GM23338 (cell line): ENCODE measurements at places on chromosomes 2 and 18. TPM values are rescaled to one million over a fixed set of nuclear protein-coding genes. Genes with fewer than 3 reads are reported as not detected.

GRCh38 chr2:121873864-121874263 lies 118.4 kb downstream of the TSN start:
- DNase-seq = peak; percentile 11
- no peaks in the 10 kb centered on the region for H3K4me1 ChIP-seq
- H3K36me3 ChIP-seq = no peaks in the 10 kb centered on the region
- no peaks in the 10 kb centered on the region for H3K27me3 ChIP-seq
- H3K4me3 ChIP-seq = no peak overlapping the region
- no peak overlapping the region for H3K27ac ChIP-seq

DNA sequence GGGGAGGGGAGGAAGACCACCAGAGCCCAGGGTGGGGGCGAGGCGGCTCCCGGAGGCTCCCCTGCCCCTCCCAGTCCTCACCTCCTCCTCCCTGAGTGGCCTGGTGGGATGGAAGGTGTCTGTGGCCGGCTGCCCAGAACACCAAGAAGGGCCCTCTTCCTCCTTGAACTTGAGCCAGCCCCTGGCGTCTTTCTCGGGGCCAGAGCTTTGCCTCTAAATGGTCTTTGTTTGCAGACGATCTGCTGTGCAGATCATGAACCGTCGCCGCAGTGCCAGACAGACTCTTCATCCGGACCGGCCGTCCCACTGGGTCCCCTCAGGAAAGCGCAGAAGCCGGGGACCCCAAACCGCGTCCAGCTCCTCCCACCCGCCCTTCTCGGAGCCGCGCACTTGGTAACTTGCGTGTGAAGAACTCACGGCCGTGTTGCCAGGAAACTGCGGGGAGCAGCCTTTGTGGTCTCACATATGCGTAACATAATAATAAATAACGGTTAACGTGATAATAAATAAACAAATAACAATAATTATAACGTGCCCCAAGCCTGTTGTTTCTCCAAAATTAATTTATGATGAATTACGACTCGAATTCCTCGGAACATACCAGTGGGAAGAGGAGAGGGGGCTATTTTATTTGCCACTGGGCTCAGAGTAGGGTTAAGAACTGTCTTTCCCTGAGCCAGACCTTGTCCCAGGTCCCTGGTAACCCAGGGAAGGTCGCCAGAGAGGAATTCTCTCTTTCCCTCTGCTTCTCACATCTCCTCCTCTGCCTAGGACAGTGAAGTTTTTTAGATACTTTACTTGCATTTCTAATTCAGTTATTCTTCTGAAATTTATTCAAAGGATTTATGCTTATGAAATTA lies 41.0 kb downstream of the PTGR3 start:
- no peak overlapping the region for H3K27ac ChIP-seq
- H3K27me3 ChIP-seq = no peaks in the 10 kb centered on the region
- H3K36me3 ChIP-seq = no peaks in the 10 kb centered on the region
- H3K4me3 ChIP-seq = no peak overlapping the region

Gene NAT8
- not detected in 2 replicates for total RNA-seq

- H3K4me1 ChIP-seq = no peaks in the 10 kb centered on the region
- H3K27me3 ChIP-seq = no peaks in the 10 kb centered on the region
- DNase-seq = no peak
Measured at GRCh38 chr2:204023088-204023487, 86.5 kb downstream of the ICOS start.

GRCh38 chr2:239966029-239966852 lies 58.9 kb downstream of the NDUFA10 start:
- H3K4me3 ChIP-seq = no peak overlapping the region
- no peak overlapping the region for H3K27ac ChIP-seq
- H3K36me3 ChIP-seq = peaks cover 12% of the 10 kb centered on the region; the same call in 1 of the 2 replicates
- no peaks in the 10 kb centered on the region for H3K27me3 ChIP-seq
- no peak for DNase-seq
- no peaks in the 10 kb centered on the region for H3K4me1 ChIP-seq

- H3K4me1 ChIP-seq = peaks cover 5% of the 10 kb centered on the region; the same call in 1 of the 2 replicates
- no peak overlapping the region for H3K27ac ChIP-seq
- H3K36me3 ChIP-seq = no peaks in the 10 kb centered on the region
- H3K4me3 ChIP-seq = no peak overlapping the region
- H3K27me3 ChIP-seq = no peaks in the 10 kb centered on the region
Measured at GRCh38 chr2:35463805-35464596, 891.6 kb upstream of the CRIM1 start.

GRCh38 chr2:25701801-25702200 lies 28.4 kb upstream of the DTNB start:
- H3K36me3 ChIP-seq = no peaks in the 10 kb centered on the region
- no peak for DNase-seq
- H3K4me3 ChIP-seq = no peak overlapping the region
- no peak overlapping the region for H3K27ac ChIP-seq

DNA sequence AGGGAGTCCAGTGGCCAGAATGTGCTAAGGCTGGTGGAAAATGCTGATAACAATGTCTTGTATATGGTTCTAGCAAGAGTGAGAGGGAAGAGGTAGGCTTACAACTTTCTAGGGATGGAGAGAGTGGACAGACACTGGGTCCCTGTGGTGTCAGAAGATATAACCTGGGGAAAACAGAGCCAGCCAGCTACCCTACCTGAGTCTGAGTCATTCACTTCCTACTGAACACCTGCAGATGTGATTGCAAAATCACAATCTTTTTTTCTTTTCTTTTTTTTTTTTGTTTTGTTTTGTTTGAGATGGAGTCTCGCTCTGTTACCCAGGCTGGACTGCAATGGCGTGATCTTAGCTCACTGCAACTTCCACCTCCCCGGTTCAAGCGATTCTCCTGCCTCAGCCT lies 7.3 kb downstream of the TET3 start:
- no peak for DNase-seq
- H3K4me1 ChIP-seq = peaks cover 35% of the 10 kb centered on the region
- H3K36me3 ChIP-seq = peaks cover 5% of the 10 kb centered on the region; the same call in 1 of the 2 replicates
- no peak overlapping the region for H3K27ac ChIP-seq
- no peaks in the 10 kb centered on the region for H3K27me3 ChIP-seq

Gene GALNT5
- 0.04 and 0.14 TPM in 2 replicates for total RNA-seq

Gene PAX8
- total RNA-seq = 0.16 and 0.21 TPM in 2 replicates

DNA sequence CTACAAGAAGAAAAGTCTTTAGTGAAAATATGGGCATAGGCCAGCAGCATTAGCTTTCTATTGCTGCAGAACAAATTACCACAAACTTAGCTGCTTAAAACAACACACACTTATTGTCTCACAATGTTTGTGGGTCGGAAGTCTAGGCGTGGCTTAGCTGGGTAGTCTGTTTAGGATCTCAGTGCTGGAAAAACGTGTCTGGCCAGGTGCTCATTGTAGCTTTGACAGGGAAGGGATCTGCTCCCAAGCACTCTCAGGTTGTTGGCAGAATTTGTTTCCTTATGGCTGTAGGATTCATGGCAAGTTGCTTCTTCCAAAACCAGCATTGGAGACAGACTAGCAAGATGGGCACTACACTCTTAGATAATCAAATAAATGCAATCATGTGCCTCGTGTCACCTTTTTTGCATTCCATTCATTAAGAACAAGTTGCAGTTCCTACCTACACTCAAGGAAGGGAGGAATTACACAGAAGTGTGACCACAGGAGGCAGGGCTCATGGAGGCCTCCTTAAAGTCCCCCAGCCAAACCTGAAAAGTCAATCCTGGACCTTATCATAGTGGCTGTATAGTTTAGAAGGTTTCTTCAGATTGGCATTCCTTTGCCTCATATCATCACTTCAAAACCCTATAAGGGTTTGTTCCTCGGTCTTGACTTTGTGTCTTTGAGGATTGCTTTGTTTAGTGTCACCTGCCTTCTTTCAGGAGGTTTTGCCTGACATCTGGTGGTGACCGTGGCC lies 17.3 kb downstream of the MRPL30 start:
- no peaks in the 10 kb centered on the region for H3K27me3 ChIP-seq
- H3K36me3 ChIP-seq = peaks cover 21% of the 10 kb centered on the region
- DNase-seq = no peak

Gene PRKCE
- total RNA-seq = 0.94 and 2.7 TPM in 2 replicates

DNA sequence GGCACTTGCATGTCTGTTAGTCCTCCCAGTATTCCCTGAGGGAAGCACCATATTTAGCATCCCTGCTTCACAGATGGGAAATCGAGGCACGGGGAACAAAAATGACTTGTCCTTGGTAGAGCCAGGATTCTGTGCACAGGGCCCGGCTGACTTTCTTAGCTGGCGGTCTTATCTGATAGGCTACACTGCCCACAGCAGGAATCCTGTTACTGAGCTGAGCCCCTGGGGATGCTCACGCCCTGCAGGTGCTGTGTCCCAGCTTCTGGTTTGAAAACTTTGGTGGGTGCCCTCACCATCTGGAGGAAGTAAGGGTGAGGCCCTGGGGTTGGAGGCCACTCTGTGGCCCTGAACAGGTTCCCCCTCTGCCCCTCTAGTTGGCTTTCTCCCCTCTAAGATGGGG lies 68.4 kb upstream of the MCFD2 start:
- no peaks in the 10 kb centered on the region for H3K27me3 ChIP-seq
- H3K4me3 ChIP-seq = no peak overlapping the region
- peaks cover 8% of the 10 kb centered on the region for H3K4me1 ChIP-seq
- no peak for DNase-seq
- no peaks in the 10 kb centered on the region for H3K36me3 ChIP-seq
